ENCODE measurements at places on chromosomes 7 and 10.

GRCh38 chr7:29432721-29433120 is 130.9 kb upstream of the PRR15 start:
- DNase-seq: no peak

GRCh38 chr7:44709011-44709915 is 39.4 kb upstream of the ZMIZ2 start:
- DNase-seq: no peak

GRCh38 chr10:88893611-88894010 is 13.6 kb downstream of the STAMBPL1 start:
- DNase-seq: no peak

- DNase-seq: peak; percentile 20
Measured at GRCh38 chr7:100584683-100585510, 1.0 kb downstream of the LRCH4 start.

- DNase-seq: no peak
Measured at GRCh38 chr7:38881947-38882684, 26.9 kb downstream of the VPS41 start.

GRCh38 chr10:57338823-57339558 is 928.7 kb downstream of the IPMK start:
- DNase-seq: peak; percentile 2

DNA sequence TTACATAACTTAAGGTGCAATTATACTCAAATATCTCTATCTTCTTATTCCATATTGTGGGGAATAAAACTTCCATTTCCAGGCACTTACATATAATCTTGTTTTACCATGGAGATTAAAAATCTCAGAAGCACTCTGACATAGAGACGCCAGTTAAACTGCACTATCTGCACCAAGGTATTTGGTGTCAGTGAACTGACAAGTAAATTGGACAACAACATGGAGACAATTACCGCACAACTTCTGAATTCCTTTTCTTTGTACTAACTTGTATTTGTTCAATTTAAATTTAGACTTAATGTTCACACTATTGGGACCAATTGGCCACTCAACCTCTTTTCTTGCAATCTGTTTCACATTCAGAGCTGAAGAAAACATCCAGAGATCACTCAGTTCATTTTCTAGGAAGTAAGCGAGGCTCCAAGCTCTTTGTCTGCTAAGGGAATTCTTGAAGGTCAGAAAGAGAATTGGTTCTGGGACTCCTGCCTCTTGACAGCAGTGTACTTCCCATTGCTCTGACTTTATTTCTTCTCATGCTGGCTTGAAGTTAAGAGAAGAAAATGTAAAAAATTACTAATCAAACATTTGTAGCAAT is 184.7 kb downstream of the CHCHD3 start:
- no peak for DNase-seq

DNA sequence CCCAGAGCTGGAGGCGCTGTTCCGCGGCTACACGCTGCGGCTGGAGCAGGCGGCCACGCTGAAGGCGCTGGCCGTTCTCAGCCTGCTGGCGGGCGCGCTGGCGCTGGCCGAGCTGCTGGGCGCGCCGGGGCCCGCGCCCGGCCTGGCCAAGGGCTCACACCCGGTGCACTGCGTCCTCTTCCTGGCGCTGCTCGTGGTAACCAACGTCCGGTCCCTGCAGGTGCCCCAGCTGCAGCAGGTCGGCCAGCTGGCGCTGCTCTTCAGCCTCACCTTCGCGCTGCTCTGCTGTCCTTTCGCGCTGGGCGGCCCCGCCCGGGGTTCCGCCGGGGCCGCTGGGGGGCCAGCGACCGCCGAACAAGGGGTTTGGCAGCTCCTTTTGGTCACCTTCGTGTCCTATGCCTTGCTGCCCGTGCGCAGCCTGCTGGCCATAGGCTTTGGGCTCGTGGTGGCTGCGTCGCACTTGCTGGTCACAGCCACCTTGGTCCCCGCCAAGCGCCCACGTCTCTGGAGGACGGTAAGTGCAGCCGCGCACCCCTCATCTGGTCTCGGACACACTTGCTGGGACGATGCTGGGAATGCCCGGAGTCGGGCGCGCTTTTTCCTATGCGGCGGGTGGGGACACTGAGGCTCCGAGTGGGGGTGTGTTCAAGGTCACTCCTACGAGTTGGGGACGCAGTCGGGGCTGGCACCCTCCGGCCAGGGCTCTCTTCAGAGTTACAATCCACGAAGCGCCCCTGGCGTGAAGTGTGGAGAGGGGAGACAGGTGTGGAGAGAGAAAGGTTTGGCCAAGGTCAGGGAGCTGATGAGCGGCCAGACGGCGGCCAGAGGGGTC is 717 bp downstream of the ADCY1 start:
- peak; percentile 62 for DNase-seq

DNA sequence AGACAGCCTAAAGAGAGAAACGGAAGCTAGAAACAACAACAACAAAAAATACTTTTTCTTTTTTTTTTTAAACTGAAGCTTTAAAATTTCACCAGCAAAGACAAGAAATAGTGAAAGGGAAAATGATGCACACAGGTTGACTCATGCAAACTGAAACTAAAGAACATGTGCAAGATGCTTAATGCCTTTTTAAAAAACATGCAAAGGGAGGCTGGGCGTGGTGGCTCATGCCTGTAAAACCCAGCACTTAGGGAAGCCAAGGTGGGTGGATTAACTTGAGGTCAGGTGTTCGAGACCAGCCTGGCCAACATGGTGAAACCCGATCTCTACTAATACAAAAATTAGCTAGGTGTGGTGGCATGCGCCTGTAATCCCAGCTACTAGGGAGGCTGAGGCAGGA is 15.1 kb upstream of the CUBN start:
- DNase-seq: no peak

DNA sequence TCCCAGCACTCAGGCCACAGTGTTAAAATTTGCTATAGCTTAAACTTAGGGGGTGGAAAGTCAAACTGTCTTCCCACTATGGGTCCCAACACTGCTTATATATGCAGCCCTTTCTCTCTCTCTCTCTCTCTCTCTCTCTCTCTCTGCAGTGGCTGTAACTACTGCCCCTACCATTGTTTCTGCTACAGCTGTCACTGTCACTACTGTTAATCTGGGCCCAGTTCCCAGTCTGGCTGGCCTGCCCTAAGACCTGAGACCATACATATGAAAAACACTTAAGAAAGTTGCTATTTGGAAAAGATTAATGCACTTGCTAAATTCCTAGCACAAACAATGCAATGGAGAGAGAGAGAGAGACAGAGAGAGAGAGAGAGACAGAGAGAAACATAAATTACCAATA is 78.6 kb downstream of the THSD7A start:
- no peak for DNase-seq

DNA sequence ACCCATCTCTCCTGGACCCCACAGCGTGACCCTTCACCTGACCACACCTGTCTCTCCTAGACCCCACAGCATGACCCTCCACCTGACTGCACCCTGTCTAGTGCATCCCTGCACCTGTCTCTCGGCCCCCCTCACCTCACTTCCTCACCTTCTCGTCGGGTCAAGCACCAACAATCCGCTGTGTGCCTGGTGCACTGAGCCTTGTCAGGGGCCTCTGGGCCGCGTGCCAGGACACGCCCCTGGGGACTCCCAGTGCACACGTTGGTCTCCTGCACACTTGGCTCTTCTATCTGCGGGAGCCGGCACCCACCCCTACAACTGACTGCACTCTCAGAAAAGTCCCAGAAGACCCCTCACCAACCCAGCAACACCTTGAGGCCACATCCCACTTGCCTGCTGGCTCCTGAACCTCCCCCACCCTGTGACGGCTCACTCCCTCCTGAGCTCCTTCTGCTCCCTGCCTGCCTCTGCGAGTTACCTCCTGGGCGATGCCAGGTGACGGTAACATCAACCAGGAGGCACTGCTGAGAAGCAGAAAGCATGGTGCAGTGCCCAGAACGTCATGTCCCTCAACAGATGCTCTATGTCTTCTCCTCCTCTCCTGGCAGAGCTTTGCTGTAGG is 147.6 kb downstream of the DIP2C start:
- DNase-seq: no peak
